ENCODE measurements at places on chromosomes 13 and 19.

- DNase-seq = no peak
Measured at GRCh38 chr19:7895565-7895964, 7.3 kb downstream of the LRRC8E start.

- DNase-seq = no peak
Measured at GRCh38 chr19:30228113-30228834, 143.9 kb upstream of the ZNF536 start.

- DNase-seq = no peak
Measured at GRCh38 chr13:74187564-74187963, 53.4 kb upstream of the KLF12 start.

DNA sequence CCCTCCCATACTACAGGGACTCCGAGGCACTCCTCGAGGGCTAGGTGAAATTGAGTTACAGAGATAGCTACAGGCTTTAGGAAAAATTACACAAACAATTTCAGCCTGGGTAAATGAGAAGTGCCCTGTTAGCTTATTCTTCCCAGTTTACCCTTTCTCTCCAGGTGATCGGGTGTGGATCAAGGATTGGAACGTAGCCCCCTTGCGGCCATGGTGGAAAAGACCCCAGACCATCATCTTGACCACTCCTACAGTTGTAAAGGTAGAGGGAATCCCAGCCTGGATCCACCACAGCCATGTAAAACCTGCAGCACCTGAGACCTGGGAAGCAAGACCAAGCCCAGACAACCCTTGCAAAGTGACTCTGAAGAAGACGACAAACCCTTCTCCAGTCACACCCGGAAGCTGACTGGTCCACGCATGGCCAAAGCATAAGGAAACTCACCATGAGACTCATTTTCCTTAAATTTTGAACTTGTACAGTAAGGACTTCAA, 600.6 kb downstream of the UQCRFS1 start:
- no peak for DNase-seq

DNA sequence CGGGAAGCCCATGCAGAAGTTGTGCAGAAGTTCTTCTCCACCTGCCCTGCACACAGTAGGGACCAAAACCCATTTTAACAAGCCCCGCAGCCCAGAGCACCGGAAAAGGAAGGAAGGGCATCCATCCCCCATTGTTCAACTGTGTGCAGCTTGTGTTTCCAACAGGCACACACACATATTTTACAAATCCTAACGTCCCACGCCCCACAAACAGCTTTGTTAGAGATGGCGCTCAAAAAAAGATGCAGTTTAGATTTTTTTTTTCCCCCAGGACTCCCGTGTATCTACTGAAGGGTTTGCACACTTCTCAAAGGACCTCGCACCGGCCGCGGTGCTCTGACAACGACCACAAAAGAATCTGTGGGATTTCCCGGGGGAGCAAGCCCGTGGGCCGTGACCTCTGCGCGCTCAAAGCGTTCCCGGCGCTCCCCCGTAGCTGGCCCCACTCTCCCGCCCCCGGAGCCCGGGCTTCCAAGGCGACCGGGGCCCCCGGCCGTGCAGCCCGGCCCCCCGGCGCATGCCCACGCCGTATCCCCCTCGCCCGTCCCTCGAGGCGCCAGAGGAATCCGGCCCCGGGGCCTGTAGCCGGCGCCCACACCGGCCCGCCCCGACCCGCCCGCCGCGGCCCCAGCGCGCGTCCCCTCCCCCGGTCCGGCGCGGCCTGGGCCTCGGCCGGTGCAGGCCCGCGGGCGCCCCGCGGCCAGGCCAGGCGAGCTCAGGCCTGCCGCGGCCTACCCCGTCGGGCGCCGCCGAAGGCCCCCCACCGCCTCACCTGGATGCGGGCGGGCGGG, 523 bp downstream of the ELAVL1 start:
- DNase-seq = peak; percentile 32

GRCh38 chr13:36072152-36072935, 58.8 kb downstream of the DCLK1 start:
- no peak for DNase-seq

GRCh38 chr13:77406644-77407440, 79.9 kb upstream of the MYCBP2 start:
- DNase-seq = no peak

DNA sequence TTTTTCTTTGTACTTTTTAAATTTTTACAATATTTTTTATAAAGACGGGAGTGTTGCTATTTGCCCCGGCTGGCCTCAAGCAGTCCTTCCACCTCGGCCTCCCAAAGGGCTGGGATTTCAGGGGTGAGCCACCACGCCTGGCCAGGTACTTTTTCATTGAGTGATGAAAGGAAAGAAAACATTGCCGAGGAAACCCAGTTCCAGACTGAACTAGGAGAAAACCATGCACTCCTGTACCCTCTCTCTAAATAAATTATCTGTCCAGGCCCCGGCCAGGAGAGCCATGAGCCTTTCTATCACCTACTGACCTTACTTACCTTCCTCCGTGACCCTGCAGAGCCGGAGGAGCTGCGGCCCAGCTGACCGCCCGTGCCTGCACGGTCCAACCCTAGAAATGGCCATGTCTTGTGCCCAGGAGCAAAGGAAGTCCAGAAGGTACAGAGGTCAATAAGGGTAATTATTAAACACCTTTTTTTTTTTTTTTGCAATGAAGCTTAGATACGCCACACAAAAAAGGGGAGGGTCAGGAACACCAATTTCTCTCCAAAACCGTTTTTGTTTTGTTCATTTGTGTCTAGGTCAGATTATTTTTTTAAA, at the start of gene SLC7A9:
SLC7A9 (minus strand) TSS at position 399 of the 597 bp plus-strand sequence. CDS start 1,233 bp downstream, outside the sequence.
- DNase-seq = no peak

GRCh38 chr13:36430247-36431203, 1.8 kb upstream of the CCNA1 start:
- no peak for DNase-seq

DNA sequence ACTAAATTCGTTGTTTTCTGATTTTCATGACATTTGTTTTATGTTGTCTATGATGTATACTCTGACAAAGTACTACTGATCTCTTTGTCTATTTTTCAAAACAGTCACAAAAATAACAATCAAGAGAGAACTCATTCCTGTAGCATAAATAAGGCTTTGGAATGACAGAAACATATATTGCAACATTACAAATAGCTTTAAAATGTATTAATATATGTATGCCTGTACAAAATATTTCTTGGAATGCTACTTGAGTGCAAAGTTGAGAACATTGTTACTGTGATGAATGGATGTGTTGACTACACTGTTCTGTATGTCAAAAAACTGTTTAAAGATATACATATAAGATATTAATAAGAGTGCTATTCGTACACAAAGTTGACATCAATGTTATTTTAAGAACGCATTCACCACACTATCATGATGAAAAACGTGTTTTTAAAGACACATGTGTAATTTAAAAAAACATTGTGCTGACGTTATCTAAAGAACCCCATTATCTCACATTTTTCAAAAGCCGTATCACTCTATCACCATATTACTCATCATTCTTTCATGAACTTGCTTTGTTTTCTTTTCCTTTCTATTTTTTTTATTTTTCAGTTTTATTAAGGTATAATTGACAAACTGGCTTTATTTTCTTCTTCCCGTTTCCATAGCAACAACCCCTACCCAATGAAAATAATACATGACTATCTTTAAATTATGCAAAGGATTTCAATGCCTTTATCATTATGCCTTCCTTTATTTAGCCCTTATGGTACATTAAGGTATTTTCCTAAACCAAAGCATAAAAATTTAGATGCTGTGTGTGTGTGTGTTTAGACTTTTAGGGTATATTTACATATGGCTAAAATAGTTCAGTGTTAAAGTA, 918.8 kb downstream of the SLITRK1 start:
- DNase-seq = no peak

DNA sequence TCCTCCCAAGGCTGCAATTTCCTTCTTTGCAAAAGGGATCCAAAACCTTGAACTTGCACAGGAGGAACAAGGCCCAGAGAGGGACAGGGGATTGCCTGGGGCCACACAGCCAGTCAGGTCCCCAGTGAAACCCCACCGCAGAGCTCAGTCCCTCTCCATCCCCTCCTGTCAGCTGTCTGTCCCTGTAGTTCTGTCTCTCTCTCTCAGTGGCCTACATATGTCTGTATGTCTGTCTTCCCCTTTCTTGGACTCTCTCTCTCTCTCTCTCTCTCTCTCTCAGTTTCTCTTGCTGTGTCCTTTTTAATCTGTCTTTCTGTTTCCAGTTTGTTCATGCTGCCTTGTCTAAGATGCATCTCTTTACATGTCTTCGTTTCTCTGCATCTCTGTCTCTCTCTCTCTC, 11.5 kb downstream of the CEACAM19 start:
- no peak for DNase-seq

- no peak for DNase-seq
Measured at GRCh38 chr13:73767191-73767741, 366.9 kb downstream of the KLF12 start.

- DNase-seq = no peak
Measured at GRCh38 chr19:43694553-43694952, 21.3 kb upstream of the IRGC start.

DNA sequence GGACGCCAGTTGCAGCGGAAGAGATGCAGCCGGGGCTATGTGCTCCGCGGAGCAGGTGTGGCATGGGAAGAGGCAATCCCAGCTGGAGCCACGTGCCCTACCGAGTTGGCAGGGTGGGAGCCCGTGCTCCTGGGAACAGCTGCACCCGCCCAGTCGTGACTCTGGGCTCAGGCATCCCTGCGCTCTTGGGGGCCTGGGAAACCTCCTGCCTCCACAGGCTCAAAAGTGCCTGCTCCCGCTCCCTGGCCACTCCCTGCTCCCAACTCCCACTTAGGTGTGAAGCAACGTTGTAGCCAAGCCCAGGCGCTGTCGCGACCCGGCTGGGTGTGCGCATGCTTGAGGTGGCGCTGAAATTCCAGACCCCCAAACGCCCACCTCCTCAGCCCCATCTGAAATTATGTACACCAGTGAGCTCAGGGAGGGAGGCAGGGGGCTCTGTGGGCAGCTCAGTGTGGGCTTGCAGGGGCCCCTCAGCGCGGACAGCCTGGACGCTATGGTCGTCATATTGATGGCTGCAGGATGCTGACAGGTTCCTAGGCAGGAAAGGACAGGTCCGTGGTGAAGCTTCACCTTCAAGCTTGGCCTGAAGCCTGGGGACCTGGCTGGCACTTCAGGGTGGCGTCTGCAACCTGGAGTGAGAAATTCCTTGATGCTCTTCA, 429.9 kb downstream of the SLITRK1 start:
- DNase-seq = no peak

DNA sequence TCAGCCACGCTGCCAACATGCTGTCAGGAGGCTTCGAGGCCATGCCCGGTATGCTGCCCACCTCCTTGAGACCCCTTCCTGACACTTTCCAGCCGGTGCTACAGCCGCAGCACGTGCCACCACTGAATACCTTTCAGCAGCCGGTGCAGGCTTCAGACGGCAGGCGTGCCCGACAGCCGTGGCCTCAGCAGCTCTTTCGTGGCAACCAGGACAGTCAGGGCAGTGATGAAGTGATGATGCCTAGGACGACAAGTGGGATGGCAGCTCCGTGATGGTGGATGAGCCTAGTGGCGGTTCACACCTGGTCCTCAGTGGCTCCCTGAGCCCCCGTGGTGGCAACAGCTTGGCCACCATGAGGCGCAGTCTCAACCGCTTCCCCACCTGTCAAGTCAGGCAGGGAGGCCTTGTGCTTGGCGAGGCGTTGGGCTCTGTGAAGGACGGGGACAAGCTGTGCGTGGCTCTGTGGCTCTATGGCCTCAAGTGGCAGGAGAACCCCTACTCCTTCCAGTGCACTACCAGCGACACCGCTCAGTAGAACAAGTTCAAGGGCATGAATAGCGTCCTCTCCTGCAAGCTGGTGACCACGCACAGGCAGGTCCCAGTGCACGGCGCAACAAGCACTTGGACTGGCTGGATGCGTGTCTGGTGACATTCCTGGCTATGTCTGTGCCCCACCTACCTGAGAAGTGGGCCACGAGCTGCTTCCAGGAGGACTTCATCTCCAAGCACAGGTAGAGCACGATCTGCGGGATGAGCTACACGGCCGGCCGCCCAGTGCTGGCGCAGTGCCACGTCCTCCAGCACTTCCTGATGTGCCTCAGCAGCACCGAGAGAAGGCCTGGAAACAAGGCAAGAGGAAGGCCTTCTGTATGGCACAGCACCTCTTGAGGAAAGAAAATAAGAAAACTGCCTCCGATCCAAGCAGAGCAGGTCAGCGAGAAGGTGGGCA, 18.2 kb upstream of the ZNF14 start:
- DNase-seq = no peak

DNA sequence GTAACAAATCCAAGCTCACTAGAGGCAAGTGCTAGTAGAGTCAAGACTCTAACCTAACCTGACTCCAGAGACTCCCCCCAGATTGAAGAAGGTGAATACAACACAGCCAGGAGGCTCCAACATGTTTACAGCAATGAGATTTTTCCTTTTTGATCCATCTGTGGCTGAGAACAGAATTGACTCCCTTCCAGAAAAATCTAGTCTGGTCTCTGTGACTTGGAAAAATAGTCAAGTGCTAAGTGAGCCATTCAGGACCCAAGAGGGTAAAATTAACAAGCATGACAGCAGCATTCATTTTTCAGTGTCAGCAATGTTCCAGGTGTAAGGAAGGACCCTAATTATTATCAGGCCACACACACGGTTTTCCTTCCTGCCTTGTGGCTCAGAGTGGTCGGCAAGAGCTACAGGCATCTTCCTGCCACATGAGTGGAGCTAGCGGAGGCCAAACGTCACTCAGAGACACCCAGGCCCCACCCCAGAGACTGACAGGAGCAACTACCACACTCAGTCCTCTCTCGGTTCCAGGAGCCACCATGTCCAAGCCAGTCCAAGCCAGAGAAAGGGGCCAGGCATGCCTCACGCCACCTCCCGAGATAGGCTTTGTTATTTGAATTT, 395.1 kb downstream of the FOXO1 start:
- no peak for DNase-seq

GRCh38 chr13:92900446-92900845, 326.2 kb upstream of the GPC6 start:
- DNase-seq = no peak

DNA sequence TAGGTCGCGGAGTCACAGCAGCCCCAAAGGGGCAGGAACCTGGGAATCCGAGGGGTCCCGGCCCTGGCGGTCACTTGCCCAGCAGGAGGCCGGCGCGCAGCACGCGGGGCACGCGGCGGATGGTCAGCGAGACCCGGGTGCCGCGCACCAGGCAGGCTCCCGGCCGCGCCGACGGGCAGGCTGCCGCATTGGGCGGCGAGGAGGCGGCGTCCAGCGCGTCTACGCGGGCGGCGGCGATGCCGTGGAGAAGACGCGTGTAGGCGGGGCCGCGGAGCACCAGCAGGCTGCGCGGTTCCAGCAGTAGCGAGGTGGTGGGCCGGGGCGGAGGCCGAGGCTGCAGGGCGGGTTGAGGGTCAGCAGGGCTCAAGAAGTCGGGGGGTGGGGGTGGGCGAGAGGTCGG, 607 bp upstream of the SYNE4 start:
- peak; percentile 55 for DNase-seq

DNA sequence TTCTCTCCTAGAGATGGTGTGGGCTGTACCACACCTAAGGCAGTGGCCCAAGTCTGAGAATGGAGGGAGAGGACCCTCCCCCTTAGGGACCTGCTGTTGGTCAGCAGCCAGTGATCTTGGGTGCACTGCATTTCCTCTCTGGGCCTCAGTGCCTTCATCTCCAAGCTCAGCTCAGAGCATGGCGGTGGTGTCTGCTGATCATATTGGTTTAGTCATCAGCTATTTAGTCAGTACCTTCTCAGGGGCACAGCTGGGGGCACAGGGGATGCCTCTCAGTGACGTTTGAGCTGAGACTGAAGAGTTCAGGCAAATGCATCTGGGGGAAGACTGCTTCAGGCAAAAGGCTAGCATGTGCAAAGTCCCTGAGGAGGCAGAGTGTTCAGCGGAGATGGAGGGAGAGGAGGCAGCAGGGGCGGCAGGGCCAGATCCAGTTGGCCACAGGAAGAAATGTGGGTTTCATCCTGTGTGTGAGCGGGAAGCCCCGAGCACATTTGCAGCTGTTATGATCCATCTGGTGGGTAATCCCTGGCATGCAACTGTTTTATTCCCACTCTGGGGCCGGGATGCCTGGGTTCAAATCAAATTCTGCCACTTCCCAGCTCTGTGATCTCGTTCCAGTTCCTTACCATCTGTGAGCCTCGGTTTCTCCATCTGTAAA, 15.7 kb upstream of the PGLS start:
- DNase-seq = no peak
